ENCODE measurements at places on chromosomes 3 and 15.

- no peak for DNase-seq
Measured at GRCh38 chr3:177470197-177470941, 273.1 kb upstream of the TBL1XR1 start.

GRCh38 chr15:90901175-90902039 lies 1.7 kb upstream of the MAN2A2 start:
- DNase-seq: peak; percentile 42

GRCh38 chr3:19881036-19881435 lies 53.0 kb downstream of the EFHB start:
- no peak for DNase-seq

DNA sequence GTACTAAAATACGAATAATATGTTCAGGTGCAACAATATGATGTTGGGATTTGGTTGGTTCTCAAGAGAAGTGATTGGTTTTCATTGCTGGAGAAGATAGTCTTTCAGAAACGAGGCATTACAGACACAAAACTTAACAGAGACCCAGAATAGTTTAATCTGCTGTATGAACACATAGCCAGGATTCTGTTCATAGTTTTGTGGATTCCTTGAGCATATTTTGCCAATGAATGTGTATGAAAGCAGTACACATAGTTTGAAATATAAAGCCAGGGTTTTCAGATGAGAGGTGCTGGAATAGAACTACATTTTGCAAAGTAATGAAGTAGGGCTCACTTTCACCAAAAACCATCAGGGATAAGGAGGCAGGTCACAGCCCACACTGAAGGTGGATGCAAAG lies 5.7 kb upstream of the MCTP2 start:
- no peak for DNase-seq

- DNase-seq: no peak
Measured at GRCh38 chr3:71341721-71342120, 241.8 kb downstream of the FOXP1 start.

GRCh38 chr3:108493862-108494261 lies 16.5 kb downstream of the MYH15 start:
- DNase-seq: peak; percentile 31

DNA sequence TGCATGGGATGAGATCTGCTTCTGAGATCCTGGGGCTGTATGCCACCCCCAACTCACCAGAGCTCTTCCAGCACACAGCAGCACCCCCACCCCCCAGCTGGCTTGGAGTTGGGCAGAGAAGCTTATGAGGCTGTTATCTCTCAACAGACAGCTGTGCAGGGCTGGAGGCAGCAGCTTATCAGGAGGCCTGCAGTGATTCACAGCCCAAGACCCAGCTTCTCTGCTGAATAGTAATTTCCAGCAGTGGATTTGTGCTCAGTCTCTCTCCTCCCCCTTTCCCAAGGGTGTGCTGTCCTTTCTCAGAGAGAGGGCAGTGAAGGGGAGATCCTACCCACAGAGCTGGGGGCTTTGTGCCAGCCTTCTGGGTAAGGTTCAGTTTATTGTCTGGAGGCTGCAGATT lies 2.1 kb downstream of the RPP25 start:
- DNase-seq: no peak

GRCh38 chr3:69126216-69126615 lies 3.8 kb upstream of the LMOD3 start:
- DNase-seq: no peak

DNA sequence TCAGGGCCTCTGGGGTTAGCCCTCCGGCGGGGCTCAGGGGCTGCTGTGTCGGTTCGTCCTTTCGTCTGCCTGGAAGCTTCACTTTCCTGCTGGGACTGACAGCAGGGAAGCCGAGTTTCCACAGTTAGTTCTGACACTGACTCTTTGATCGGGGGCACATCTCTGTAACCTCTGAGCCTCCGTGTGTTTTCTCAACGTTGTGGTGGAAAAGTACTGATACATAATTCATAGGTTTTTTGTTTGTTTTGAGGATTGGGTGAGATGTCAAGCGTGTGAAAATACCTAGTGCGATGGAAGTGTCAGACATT lies 481 bp downstream of the AP4E1 start:
- DNase-seq: no peak

DNA sequence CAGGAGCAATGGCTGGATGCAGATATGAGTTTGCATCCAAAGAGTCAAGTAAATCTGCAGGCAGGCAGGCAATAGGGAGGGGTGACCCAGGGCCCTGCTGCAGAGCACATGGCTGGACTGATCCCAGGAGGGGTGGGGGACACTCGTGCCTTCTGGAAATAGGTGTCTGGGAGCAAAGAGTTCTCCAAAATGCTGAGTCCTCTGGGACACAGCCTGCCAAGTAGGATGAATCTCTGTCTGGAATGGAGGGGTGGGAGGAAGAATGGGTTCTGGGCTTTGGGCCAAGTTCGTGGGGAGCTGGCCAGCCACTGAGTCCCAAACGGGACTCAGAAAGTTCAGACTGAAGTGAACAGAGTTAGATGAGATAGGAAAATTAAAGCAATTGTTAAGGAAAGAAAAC lies 214.5 kb downstream of the MTHFS start:
- DNase-seq: peak; percentile 71

DNA sequence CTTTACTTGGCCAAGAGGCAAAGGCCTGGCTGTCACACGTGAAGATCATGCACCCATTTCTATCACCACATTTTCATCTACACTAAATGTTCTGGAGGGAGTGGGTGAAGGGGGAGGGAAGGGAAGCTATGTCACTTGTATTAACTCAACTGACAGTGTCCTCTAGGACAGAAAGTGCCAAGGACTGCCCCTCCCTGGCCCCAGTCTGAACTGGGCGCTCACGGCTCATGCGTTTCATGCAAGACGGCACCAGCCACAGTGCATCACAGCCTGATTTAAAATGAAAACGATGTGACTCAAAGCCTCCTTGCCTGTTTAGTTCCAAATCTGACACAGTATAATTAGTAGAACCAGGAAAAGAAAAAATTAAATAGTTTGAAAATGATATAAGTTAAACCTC lies 20.8 kb upstream of the RAD18 start:
- no peak for DNase-seq

Data from stomach (tissue), 19 donors.